ENCODE measurements at places on chromosomes 7 and 10.

DNA sequence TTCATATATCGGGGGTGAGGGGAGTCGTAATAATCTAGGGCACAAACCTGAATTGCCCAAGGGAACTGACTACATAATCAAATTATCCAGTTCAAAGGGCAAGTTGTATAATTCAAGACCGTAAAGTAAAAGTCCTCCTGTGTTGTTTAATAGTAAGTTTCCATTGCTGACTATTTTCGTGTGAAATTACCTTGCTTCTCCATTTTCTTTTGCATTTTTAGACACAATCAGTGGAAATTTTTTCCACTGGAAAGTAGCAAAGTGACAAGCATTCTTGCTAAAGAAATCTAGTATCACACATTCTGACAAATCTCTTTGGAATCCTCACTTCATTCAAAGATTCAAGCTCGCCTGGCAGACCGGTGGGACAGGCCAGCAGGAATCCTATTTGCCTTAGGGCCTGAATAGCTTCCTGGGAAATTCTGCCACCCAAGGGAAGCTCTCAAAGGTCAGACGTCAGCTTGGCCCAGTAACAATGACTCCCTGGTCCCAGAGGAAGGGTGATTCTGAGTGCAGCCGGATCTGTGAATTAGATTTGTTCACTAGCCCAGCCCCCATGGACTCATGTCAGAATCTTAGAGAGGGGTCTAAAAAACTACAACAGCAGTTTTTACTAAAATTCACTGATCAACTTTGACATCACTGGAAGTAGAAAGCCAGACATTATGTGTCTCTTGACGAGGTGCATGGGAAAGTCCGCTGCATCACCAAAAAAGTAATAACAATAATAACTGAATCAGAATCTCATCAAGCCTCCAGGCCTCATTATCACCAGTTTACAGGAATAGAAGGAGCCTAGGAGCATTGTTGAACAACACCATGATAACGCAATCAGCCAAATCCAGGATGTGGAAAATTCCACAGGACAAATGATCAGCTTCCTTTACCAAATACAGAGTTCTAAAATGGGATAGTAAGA, 161.0 kb downstream of the SKIDA1 start:
- peak; percentile 29 for DNase-seq

DNA sequence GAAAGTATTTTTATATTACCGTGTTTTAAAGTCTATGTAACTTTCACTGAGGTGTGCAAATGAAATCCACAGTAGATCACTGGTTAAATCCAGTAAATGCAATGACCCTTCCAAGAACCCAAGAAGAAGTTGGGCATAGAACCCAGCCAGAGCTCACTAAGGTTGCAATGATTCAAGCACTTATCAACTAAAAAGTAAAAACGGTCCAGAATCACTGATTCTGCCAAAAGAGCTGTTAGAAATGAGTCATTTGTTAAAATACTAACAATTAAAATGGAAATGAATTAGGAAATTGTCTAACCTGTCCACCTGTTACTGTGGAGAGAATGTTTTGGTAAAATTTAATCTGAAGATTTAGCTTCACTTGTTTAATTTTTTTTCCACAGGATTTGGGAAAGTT, 74.4 kb downstream of the ANK3 start:
- no peak for DNase-seq

GRCh38 chr7:67671006-67671548, 674.4 kb downstream of the TYW1 start:
- DNase-seq, result no peak

DNA sequence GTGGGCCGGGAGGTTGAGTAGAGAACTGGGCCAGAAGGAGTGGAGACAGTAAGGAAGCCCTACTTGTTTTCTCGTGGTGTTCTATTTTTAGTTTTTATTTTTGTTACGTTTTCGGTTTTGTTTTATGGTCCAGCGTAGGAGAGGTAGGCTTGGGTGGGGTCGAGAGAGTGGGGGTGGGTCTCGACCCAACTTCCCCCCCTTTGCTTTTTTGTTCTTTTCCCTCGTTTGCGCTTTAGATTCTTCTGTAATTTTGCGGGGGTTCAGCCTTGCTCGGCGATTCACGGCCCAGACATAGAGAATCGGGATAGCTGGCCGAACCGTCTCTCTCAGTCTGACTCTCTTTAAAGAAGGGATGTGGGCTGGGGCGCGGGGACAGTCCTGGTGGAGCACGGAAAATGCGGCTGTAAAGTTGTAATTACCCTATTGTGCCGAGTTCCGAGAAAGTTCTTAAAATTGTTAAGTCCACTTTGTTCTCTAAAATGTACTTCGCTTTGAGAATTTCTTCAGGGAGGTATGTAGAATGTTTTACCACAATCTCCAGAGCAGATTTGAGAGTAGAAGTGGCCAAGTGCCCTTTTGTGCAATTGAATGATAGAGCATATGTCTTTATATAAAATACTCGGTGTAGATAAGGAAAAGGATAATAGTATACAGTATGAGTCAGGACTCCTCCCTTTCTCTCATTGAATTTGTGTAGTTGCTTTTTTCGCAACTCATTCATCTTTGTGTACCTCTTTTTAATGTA, 816 bp downstream of the DMTF1 start:
- DNase-seq, result peak; percentile 51

- DNase-seq, result no peak
These were observed 46.8 kb downstream of the ERLIN1 start for GRCh38 chr10:100138921-100139496.

- no peak for DNase-seq
These were observed 81.8 kb downstream of the SGMS1 start for GRCh38 chr10:50541921-50542320.

GRCh38 chr10:91708174-91708861, 75.4 kb upstream of the PPP1R3C start:
- no peak for DNase-seq

DNA sequence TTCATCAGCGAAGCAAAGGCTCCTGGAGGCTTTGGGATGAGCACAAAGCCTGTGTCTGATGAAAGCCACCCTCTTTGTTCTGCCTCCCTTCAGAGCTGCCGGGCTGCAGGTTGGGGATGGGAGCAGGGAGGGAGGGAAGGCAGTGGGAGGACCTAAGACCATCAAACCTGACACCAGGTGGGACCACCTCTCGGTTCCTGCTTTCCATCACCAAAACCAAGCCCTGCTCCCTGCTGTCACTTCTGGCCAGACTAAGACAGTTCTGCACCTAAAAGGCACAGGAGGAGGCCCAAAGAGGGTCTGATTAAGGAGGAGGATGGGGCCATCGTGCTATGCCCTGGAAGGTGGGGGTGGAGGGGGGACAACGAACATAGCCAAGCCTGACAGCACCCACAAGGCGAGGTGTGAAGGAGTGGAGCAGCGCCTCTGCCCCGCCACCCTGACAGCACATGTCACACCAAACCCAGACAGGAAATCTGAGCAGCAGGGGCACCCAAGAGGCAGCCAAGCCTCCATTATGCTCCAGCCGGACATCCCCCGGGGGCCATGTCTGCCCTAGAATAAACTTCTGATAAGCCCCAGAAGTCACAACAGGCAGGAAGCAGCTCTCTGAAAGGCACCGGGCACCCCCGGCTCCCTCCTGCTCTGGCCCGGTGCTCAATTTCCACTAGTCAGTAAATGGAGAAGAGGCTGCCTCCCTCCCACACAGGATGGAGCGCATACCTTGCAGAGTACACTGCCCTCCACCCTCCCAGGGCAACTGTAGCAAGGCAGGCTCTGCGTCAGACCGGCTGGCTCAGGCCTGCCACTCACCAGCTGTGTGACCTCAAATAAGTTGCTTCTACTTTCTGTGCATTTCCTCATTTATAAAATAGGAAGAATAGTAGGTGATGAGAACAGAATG, 48.9 kb downstream of the DLG5 start:
- no peak for DNase-seq

- DNase-seq, result no peak
These were observed 59.9 kb downstream of the CACUL1 start for GRCh38 chr10:118694848-118695247.

DNA sequence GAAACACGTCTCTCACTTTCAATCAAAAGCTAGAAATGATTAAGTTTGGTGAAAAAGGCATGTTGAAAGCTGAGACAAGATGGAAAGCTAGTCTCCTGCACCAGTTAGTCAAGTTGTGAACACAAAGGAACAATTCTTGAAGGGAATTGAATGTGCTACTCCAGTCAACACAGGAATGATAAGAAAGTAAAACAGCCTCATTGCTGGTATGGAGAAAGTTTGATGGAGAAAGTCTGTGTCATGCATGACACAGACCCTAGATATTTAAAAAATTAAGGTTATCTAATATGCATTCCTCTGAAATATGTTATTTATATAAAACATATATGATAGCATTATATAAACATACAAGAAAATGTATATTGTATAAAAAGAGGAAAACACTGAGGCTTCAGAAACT, 699.4 kb upstream of the FZD8 start:
- DNase-seq, result no peak
